ENCODE measurements at places on chromosomes 3 and 15. TPM values are rescaled to one million over a fixed set of nuclear protein-coding genes. Genes with fewer than 3 reads are reported as not detected.

DNA sequence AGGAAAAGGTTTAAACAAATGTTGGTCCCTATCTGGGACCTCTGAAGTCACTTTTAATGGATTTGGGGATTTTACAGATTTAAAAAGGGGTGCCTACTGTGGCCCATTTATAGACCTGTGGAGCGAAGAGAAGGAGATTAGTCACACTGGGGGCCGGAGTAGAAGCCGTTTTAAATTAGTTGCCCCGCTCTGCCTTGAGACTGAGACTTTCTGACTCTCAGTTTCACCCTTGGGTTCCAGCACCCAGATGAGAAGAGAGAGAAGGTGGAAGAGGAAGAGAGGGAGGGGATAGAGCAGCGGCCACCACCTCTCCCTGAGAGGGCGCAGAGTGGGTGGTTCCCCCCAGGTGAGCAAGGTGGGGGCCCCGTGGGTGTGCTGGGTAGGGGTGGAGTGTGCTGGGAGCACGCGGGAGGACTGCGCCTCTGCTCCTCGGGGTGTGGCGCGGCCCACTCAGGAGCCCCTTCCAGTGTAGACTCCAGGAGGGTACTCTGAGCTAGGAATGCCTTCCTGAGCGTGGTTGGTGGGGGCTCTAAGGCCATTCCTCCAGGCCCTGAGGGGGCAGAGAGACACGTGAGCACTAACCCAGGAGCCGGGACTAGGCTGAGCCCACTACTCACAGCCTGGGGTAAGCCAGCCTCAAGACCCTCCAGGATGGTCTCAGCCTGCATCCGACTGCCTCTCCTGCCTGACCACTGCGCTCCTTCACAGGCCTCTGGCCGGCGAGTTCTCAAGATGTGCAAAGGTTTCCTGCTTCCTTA, 32.6 kb upstream of the RAB6B start:
- DNase-seq = no peak

GRCh38 chr15:78415284-78415683, 22.7 kb upstream of the IREB2 start:
- DNase-seq = no peak

ITIH1 gene
- not detected for total RNA-seq

CHRFAM7A gene
- 0.64 TPM for total RNA-seq

KLHL40 gene
- 2.1 TPM for total RNA-seq
